ENCODE measurements at places on chromosomes 12 and 14.

DNA sequence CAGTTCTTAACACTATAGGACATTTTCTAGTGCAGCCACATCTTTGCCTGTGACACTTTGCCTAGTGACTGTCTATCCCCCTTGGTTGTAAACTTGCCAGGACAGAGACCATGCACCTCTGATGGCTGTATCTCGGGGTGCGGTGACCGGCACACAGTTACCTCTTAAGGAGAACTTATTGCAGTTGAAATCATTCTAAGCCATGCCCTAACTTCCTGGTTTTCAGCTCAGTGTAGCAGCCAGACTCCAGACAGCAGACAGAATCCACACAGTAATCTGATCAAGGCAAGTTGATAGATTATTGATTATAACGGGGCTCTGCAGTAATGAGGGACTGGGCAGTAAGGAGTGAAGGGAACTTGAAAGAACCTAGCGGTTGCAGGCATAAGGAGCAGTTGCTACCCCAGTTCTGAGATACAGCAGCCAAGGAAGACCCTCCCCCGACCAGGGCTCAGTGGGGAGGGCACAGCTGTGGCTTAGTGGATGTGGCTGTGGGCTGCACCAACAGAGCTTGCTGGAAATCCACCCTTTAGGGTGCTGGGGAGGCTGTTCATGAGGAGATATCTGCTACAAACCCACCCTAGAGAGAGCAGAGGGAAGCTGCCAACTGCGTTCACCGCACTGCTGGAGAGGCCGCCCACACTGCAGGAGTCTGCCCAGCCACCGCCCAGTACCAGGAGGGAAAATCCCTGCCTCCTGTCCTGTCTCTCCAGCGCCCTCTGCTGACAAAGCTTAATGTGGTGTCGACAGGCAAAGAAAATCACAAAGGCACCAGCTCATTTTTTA, 58.2 kb upstream of the BEGAIN start:
- no peak for DNase-seq

DNA sequence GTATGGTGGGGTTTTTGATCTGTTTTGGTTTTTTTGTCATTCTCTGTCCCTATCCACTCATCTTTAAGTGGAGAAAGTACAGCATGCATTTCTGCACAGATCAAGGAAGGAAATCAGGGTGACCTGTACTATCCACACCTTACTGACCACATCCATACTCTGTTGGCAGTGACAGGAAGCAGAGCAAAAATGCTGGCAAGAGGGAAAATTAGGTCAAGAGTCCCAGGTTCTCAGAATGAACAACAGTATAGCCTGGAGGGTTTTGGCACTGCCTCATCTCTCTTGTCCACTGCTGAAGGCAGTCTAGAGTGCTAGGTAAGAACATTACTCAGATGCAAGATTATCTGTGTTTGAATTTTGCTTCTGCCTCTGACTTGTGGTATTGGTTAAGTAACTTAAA, 70.7 kb downstream of the TAOK3 start:
- no peak for DNase-seq

- DNase-seq, result peak; percentile 13
Measured at GRCh38 chr12:105474672-105475071, 144.2 kb downstream of the C12orf75 start.

- no peak for DNase-seq
Measured at GRCh38 chr12:2841056-2841650, 6.3 kb upstream of the NRIP2 start.

DNA sequence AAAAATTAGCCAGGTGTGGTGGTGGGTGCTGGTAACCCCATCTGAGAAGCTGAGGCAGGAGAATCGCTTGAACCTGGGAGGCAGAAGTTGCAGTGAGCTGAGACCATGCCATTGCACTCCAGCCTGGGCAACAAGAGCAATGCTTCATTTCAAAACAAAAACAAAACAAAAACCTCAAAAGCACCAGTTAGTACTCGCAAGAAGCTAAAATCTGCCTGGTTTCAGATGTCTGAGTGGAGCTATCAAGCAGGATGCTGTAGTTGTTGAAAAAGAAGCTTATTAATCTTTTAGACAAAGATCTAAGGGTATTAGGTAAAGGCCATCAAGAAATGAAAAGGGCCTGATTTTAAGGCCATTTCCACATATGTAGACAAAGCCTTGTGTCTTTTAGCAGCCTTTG, 50.9 kb downstream of the SUPT16H start:
- no peak for DNase-seq

DNA sequence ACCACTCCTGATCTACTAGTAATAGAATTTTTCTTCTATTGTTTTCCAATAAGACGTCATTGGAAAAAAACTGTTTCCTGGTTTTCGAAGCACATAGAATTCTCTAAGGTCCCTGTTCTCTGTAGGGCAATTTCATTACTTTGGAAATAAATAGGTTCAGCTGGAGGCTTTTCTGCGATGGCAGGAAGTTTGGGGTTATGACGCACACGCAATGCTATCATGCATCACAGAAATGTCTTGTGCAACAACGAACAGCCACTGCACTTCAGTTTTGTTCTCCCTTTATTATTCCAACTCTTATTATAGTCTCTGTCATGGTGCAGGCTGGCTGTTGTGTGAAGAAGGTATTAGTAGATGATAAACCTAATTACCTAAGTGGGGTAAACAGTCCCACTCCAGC, 59.0 kb downstream of the KCNK10 start:
- no peak for DNase-seq

DNA sequence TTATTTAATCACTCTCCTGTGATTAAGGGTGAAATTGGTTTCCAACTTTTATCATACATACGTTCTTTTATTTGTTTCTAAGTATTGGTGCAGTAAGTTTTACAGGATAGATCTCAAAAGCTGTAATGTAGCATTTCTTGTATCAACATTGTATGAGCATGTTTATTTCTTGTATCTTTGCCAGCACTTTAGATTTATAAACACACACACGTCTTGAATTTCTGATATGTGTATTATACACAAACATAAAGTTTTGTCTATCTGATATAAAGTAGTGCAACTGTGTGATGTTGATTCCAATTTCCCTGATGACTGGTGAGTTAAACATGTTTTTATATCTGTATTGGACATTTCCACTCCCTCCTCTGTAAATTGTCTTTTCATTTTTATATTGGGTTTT, 134.7 kb downstream of the NOVA1 start:
- no peak for DNase-seq

GRCh38 chr12:77630790-77631445, 199.8 kb upstream of the NAV3 start:
- no peak for DNase-seq

GRCh38 chr12:115306380-115306779, 622.4 kb upstream of the TBX3 start:
- DNase-seq, result no peak

DNA sequence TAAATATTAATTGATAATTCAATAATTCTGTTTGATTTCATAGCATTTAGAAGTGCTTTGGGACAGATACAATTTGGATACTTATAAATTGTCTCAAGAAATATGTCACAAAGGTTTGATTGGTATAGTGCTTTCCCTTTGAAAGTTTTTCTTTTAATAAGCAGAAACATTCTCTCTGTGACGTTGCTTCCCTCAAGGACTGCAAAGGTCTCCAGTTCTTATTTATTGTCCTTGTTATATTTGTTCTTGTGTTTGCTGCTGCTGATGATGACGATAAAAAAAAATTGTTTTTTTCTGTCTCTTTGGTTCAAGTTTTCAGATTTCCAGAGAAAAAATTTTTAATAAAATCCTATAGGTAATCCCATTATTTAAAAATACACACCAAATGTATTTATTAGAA, 176.3 kb upstream of the CLEC14A start:
- DNase-seq, result no peak

- no peak for DNase-seq
Measured at GRCh38 chr12:53700567-53700966, 24.7 kb upstream of the ATP5MC2 start.

Measured in NCI-H2029 treated with DMSO at 0.1 percent for 48 hours (cell line).